Thyroid gland (tissue), 4 donors: ENCODE measurements at places on chromosomes 12 and 14. TPM values are rescaled to one million over a fixed set of nuclear protein-coding genes. Genes with fewer than 3 reads are reported as not detected.

Gene TSPAN11
- 4.6 TPM for total RNA-seq

GRCh38 chr12:110550981-110551380 lies 32.1 kb downstream of the PPTC7 start:
- peaks cover 6% of the 10 kb centered on the region for H3K4me1 ChIP-seq
- no peaks in the 10 kb centered on the region for H3K36me3 ChIP-seq
- H3K27ac ChIP-seq: no peak overlapping the region
- H3K4me3 ChIP-seq: no peak overlapping the region
- H3K27me3 ChIP-seq: no peaks in the 10 kb centered on the region

GRCh38 chr14:65193916-65194590 lies 91.7 kb upstream of the MAX start:
- H3K36me3 ChIP-seq: no peaks in the 10 kb centered on the region
- no peak overlapping the region for H3K4me3 ChIP-seq
- H3K27me3 ChIP-seq: no peaks in the 10 kb centered on the region

DNA sequence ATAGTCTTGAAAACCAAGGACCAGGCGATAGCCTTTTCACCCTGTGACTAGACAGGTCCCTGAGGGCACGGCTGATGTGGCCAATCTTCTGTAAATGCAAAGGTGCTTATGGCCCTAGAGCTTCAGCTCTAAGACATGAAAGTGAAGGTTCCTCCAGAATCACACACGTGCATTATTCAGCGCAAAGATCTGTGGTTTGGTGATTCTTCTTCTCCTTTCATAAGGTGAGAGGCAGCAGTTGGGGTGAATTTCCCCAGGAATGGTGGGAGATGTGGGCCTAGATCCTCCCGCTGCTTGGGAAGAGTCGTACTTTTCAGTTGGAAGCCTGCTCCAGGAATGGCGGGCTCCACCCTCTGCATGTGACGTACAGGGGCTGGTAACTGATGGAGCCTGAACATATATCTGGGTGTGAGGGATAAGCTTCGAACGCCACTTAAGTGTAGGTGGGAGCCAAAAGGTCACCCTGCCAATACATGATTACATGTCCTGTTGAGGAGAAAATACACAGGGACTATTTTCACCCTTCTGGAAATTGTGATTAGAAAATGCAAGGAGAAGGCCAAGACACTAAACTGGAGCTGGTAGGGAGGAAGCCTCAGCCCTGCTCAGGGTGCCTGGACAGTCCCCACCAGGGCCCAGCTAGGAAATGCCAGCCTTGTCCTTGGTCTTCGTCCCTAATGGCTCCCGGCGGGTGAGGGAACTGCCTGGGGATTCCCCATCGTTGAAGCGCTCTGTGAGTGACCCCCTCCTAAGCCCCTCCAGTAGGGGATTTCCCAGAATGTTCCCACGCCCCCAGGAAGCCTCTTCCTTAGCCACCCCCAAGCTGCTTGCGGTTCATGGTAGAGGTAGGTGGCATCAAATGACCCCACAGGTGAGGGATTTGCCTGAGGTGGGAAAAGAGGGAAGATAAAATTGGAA lies 17.6 kb downstream of the BATF start:
- no peaks in the 10 kb centered on the region for H3K27me3 ChIP-seq
- no peaks in the 10 kb centered on the region for H3K36me3 ChIP-seq
- H3K4me3 ChIP-seq: no peak overlapping the region

DNA sequence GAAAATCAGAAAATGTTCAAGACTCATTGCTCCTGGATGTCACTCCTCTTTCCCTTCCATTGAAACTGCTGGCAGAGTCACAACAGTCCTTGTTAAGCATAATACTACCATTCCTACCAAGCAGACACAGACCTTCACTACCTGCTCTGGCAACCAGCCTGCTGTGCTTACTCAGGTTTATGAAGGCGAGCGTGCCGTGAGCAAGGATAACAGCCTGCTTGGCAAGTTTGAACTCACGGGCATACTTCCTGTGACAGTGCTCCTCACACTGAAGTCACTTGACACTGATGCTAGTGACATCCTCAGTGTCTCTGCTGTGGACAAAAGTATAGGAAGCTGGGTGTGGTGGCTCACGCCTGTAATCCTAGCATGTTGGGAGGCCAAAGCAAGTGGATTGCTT lies 15.7 kb upstream of the PHETA1 start:
- no peaks in the 10 kb centered on the region for H3K4me1 ChIP-seq

DNA sequence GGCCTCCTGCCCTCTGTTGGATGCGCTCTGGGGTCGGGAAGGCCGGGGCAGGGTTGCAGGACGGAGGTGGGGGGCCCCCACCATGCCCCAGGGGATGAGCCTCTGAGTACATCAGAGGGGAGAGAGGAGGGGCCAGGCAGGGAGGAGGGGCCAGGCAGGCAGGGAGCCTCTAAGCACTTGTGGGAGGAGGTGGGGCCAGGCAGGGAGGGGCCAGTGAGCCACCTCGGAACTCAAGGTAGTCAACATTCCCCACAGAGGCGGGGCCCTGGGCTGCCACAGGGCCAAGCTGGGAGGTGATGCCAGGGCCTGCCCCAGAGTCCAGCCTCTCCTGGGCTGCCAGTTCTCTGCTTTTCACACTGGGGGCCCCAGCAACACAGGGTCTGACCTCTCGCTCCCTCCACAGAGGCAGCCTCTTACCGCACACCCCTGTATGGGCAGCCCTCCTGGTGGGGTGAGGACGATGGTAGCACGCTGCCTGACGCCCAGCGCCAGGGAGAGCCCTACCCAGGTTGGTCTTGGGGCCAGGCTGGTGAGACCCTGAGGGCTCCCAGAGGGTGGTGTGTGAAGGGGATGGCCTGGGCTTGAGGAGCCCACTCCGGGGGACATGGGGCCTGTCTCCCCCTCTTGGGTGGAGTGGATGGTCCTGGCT lies 17.4 kb downstream of the CEP170B start:
- no peak overlapping the region for H3K27ac ChIP-seq
- peak; percentile 59 for DNase-seq
- peaks cover 35% of the 10 kb centered on the region for H3K36me3 ChIP-seq
- H3K4me3 ChIP-seq: no peak overlapping the region
- no peaks in the 10 kb centered on the region for H3K27me3 ChIP-seq
